ENCODE measurements at places on chromosomes 13 and 19.

DNA sequence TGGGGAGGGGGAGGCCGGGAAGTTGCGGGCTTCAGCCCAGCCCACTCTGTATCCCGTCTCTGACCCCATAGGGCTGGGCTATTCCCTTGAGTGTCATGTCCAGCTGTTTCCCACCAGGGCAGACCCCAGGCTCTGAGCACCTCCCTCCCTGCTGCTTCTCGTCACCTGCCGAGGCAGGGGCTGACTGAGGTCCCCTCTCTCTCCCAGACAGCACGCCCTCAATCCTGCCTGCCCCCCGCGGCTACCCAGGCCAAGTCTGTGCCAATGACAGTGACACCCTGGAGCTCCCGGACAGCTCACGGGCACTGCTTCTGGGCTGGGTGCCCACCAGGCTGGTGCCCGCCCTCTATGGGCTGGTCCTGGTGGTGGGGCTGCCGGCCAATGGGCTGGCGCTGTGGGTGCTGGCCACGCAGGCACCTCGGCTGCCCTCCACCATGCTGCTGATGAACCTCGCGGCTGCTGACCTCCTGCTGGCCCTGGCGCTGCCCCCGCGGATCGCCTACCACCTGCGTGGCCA is 625 bp downstream of the F2RL3 start:
- no peak for DNase-seq

DNA sequence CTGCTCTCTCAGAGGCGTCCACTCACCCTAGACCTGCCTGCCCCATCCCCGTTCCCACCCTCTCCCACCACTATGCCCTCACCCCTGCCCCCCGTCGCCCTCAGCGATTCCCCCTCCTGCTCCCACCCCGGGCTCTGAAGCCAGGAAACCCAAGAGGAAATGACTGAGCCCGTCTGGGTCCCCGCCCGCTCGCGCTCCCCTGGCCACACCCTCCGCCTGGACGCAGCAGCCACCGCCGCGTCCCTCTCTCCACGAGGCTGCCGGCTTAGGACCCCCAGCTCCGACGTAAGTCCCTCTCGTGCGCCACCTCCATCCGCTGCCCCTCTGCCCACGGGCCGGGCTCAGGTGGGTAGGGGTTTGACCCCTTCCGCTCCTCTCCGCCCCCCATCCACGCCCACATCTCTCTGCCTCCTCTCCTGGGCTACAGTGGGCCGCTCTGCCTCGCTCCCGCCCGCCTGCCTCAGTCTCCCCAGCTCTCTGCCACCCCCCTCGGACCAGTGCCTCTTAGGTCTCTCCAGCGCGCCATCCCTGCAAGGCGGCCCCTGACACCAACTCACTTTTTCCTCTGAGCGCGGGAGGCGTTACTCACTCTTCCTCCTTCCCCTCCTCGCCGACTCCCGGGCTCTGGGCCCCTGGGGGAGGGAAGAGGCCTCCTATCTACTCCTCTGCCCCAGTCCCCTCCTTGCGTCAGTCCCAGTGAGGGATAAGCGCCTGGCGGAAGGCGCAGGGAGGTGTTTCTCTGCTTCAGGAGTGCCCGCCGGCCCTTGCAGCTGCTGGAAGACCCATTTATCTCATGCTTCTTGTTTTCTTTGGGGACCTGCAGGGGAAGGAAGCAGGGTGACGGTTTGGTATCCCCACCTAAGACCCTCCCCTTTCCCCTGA is at the start of gene FXYD5:
Gene FXYD5, plus strand, starts transcription at position 211 of the 882 bp plus-strand sequence. CDS start 816 bp downstream, outside the sequence.
- peak; percentile 87 for DNase-seq

DNA sequence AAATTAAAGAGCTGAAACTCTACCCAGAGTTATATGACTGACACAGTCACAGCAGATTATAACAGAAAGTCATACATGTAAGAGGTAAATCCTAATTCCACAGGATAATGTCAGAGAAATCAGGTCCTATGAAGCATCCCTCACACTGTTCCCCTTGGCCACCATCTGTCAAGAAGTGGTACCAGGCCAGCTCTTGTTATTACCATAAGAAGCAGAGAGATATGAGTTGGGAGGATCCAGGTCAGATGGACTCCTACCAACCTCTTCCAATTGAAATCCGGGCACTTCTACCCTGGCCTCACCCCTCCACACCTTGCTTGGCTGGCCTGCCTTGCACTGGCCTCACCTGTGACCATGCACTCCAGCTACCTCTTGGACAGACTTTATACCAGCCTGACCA is 353.2 kb downstream of the DNAJC15 start:
- DNase-seq: no peak

- DNase-seq: no peak
Measured at GRCh38 chr13:53854321-53854720, 825.7 kb downstream of the OLFM4 start.

DNA sequence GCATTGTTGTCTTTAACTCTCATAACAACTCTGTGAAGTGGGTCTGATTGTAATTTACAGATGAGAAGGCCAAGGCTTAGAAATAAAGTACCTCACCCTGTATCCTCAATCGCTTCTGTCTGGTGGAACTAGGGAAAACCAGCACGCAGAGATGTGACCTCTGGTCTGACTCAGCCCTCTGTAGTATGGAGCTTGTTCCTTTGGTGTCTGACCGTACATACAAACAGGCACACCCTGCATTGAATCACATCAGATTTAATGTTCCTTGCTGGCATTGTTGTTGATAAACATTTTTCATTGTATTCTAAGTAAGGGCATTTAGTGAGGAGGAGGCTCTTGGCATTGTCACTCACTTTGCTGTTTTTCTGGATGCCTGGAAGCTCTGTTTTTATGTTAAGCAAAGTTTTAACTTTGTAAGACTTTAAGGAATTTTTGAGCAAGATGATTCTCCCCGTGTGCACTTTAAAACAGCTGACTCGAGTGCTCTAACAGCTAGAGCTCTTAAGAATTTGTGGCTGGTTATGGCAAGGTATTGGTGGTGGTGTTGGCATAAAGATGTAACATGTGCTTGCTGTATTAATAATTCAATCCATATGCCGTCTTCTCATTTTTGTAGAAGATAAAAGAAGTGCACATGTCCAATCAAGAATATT is 89.0 kb upstream of the SPATA13 start:
- peak; percentile 70 for DNase-seq
